ENCODE measurements at places on chromosomes 5 and 9.
A peak's percentile ranks its signal among the peaks of the same experiment; 100 is the strongest.

- DNase-seq = no peak
Observed at GRCh38 chr5:172886974-172887501, 53.0 kb downstream of the ERGIC1 start.

- DNase-seq = peak; percentile 30
Observed at GRCh38 chr5:155480731-155481131, 467.2 kb downstream of the KIF4B start.

DNA sequence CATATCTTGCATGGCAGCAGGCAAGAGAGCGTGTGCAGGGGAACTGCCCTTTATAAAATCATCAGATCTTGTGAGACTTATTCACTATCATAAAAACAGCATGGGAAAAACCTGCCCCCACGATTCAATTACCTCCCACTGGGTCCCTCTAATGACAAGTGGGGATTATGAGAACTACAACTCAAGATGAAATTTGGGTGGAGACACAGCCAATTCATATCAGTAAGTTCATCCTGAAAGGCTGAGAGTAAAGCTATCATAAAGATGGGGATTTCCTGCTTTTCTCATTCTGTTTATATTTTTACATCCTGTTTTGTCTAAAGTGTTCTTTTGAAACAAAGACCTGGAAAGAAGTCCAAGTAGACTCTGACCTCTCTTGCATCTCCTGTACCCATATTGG, 28.9 kb upstream of the IL33 start:
- no peak for DNase-seq

DNA sequence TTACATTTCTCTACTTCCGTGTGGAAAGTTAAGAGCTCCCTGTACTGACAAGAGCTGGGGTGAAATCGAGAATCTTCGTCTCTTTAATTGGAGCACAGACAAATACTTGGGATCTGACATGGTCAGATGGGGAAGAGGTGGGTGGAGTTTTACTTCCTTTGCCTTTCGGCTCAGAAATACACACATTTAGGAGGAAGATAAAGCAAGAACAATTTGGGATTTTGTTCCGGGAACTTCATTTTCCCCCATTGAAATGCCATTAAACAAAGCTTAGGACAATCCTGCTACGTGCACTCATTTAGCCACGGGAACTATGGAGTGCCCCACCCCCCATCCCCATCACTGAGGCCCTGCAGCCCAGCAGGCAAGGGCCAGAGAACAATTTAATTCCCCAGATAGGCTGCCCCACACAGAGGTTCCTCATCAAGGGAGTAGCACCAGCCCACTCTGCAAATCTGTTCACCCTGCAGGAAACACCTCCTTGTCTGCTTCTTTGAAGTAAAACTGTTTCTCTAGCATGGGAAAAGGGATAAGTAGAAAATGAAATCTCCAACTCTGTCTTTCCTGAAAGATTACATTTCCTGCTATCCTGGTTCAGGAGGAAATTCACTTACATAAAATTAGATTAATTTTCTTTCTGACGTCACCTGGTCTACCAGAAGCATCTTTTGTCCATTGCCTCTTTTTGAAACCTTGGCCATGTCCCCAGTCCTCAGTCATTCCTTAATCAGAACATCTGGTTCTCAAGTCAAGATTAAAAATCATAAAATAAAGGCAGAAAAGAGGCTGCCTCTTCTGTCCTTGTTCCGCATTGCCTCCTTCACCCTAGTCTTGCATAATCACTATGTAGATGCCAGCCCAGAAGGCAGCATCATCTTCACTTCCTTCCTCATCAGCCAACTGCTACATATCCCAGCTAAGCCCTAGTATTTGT, 206.4 kb downstream of the ENC1 start:
- no peak for DNase-seq

- no peak for DNase-seq
Observed at GRCh38 chr9:84371737-84372136, 31.2 kb upstream of the SLC28A3 start.

GRCh38 chr5:54867310-54867944, 118.0 kb downstream of the ESM1 start:
- DNase-seq = peak; percentile 23

DNA sequence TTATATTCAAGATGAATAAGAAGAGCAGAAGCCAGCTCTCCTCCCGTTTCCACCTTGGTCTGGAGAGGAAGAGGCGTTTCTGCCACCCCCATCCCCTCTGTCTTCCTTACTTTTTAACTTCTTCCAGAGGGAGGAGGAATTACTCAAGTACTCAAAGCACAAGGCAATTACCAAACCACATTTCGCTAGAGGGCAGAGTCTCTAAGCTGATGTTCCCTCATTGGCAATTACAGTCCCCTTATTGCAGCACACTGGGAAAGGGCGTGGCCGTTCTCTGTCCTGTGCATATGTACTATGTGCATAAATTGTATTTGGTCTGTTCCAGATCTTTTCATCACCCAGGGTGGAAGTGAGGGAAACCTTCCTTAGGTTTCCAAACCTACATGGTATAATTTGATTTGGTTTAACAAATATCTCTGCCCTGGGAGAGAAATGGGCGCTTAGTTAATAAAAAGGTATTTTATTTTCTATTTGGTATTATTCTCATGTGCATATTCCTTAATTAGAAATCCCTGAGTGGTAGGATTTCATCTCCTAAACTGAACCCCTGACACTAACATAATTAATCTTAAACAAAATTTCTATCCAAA, 29.8 kb upstream of the ALDOB start:
- peak; percentile 61 for DNase-seq

DNA sequence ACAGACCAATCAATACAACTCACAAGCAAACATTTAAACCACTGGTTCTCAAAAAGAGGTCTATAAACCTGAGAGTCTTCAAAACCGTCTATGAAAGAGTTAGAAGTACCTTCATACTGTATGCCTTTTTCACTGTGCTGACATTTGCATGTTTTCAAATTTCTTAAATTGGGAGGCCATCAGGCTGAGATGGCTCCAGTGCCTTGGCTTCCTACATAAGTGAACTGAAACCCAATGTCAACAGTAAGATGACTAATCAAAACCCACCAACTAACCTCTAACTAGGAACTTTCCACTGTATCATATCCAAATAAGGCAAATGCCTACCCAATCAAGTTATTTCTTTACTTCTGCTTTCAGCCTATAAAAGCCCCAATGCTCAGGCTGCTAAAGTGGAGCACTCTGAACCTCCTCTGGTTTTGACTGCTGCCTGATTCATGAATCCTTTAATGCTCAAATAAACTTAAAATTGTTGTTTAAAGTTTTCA, 35.1 kb downstream of the FAM13B start:
- peak; percentile 56 for DNase-seq

DNA sequence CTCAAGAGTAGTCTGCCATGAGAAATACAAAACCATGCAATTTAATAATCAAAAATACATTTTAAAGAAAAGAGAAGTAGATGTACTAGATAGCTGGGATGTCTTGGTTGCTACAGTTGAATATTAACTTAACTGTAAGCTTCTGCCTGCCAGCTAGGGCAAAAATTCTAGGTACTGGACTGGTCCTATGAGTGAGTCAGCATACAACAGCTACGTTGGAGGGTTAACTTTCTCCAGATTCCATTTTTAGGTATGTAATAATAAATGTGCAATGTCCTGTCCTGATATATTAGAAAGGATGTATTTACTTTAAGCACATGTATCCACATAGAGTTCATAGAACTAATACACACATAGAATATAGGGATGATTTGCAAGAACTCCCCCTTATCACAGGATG, 230.1 kb downstream of the CAAP1 start:
- no peak for DNase-seq

DNA sequence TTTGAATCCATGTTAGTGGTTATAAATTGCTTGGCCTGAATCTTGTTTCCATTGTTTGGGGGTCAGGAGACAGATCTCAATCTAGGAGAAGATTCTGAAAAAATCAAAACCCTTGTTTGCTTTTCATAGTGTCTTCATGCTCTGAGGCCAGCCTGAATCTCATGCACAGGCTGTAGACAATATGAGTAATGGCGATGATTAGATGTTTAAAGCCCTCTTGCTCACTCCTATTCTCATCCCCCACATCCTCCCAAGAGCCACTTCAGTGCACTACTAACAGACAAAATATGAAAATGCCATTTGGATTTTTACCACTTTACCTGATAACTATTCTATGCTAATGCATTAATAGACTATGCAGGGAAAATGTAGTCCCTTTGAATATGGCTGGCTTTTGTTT, 129.4 kb downstream of the NUDT12 start:
- DNase-seq = no peak

DNA sequence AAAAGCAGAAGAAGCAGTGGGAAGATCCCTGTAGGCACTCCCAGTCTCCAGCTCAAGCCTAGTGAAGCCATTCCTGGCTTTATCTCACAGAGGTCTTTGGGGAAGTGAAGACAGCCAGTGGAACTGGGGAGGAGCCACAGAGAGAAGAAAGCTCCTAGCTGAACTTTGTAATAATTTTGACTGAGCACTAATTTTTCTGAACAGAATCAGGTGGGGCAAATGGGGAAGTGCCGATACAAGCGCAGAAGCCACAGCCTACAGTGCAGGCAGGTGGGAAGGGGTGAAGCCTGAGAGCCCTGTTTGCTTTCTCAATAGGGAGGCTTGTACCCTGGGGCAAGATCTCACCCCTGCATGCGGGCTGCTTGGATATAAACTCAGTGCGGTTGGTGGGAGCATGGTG, 48.4 kb upstream of the SNAPC3 start:
- DNase-seq = no peak

DNA sequence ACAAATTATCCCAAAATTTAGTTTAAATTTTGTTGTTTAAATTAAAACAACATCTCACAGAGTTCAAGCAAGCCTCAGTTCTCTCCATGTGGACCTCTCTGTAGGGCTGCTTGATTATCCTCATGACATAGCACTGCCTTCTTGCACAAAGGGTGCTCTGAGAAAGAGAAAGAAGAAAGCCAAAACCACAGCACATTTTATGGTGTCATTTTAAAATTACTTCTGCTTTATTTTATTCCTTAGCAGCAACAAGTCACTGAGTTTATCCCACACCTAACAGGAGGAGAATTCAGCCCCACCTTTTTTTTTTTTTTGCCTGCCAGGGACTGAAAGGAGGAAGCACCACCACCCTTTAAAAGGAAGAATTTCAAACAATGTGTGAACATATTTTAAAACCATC, 12.8 kb upstream of the KCNV2 start:
- DNase-seq = no peak

DNA sequence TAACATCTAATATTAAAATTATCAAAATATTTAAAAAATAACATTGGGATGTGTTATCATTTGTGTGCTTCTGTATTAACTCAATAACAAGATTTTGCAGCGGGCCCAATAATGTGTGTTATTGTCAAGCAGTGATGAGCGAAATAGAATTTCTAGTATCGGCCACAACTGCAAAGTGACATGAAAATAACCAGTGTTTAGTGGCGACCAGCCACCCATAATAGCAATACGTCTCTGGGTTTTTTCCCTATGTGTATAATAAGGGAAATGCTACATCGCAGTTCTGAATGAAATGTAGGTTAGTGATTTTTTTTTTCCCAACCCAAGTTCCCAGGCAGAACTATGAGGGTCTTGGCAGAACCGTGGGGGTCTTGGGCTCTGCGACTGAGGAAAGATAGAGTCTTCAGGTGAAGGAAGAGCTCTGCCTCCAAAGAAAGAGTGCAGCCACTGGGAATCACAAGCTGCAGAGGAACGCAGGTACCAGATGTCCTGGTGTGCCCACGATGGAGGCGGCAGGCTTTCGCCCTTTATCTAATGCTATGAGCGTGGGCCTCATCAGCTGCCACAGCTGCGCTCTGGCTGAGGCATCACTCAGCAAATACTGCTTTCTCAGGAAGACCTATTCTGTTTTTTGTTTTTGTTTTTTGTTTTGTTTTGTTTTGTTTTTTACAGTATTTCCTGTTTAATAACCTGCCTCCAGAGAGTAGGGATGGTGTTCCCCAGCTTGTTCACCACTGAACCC, 235.0 kb downstream of the ROR2 start:
- no peak for DNase-seq

- peak; percentile 66 for DNase-seq
Observed at GRCh38 chr9:94697972-94698581, 28.4 kb upstream of the AOPEP start.

- no peak for DNase-seq
Observed at GRCh38 chr9:89640361-89640760, 35.5 kb downstream of the GADD45G start.

- no peak for DNase-seq
Observed at GRCh38 chr5:160291467-160291866, 20.9 kb downstream of the CCNJL start.

GRCh38 chr5:108720391-108720790, 27.3 kb upstream of the FER start:
- DNase-seq = no peak

DNA sequence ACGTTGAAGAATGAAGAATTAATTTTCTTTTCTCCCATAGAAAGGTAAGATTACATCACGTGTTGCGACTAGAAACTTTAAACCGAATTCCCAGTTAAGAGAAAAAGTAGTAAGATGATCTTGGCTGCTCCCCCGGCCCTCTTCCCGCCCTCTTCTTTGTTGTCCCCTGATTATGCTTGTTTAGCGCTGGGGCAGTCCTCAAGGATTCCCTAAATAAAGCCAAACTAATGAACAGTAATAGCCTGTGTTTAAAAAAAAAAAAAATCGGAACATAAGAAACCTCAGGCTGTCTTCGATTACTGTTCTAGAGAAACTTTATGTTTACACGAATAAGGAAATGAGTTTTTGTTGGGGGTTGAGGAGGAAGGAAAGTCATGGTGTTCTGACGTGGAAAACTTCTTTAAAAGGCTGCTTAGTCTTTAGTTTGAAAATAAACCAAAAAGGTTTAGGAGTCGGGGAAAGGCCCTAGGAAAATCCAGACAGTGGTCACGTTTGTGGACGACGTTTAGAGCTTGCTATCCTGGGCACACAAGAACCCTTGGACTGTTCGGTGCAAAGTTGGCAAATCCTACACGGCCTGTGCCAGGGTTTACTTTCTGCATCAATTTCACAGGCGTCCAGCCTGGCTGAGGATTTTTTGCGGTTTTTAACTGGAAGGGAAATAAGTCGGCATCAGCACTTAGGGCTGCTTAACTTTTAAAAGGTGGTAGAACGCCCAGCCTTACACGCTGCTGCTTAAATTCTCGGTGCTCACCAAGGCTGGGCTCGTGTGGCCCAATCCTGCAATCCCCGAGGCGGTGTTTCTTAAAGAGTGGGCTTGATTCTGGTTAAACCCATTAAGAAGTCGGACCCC, 1.1 kb upstream of the MAT2B start:
- peak; percentile 61 for DNase-seq

GRCh38 chr9:37921546-37922300, 17.8 kb upstream of the SLC25A51 start:
- DNase-seq = no peak

All from Caki2 (cell line).